ENCODE measurements at places on chromosomes 1 and 21.

GRCh38 chr1:71031426-71031825, 16.2 kb downstream of the PTGER3 start:
- DNase-seq = no peak

DNA sequence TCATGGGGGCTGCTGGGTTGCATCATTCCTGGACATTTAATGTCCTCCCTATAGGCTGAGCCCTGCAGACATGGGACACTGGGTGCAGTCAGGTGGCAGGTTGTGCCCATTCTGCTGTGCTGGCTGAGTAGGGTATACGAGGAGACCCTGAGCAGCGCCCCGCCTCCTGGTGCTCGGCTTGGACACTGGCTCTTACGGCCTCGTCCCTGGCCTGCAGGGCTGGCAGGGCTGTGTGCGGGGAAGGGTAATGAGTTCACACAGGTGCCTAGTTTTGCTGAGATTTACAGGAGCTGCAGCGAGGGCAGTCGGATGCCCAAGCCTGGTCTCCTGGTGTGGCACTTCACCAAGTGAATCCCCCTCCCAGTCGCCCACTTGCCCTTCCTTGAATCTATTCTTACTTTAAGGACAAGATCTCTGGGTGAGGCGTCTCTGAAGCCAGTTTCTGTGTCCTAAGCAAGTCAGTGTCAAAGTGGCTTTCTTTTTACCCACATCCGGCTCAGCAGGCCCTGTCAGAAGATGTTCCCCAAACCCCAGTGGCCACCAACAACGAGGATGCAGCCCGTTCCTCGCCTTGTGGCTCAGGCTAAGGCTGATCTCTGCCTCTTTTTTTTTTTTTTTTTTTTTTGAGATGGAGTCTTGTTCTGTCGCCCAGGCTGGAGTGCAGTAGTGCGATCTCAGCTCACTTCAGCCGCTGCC, 73.2 kb downstream of the MAN1C1 start:
- DNase-seq = no peak

DNA sequence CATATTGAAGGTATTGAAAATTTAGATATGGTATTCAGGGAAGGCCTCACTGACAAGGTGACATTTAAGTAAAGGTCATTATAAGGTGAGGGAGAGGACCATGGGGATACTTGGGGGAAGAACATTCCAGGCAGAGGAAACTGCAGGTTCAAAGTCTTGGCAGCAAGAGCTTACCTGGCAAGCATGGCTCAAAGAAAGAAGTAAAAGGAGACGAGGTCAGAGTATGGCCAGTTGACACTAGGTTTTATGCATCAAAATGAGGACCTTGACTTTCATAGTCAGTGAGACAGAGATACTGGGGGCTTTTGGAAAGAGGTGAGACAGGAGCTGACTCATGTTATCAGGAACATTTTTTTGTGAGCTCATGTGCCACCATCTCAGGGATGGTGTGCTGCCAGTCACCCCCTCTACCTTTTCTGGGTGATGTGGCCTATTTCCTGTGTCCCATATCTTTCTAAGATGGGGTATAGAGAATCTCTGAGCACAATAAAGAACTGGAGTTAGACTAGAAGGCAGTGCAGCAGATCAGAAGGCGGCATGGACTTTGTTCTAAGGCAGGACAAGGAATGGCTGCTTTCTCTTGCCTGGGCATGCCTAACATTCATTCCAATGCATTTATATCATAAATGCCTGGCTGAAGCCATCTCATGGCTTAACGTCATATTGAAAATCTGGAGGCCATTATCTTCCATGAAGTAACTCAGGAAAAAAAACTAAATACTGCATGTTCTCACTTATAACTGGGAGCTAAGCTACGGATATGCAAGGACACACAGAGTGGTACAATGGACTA, 406.7 kb downstream of the NTNG1 start:
- no peak for DNase-seq

DNA sequence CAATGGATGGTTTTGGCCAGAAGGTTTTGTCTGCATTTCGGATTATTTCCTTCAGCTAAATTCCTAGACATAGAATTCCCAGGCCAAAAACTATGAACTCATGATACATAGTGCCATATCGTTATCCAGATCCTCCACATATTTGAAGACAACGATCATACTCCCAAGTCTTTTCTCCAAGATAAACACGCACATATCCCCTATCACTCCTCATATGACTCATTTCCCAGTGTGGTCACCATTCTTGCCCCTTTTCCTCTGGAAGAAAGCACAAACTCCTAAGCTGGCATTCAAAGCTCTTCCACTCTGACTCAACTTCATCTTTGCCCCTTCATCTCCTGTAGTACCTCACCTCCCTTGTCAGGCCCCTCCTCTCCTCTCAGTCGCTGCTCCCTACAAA, 277.6 kb downstream of the PLPP3 start:
- DNase-seq = peak; percentile 70

GRCh38 chr1:191831572-191831971, 326.7 kb upstream of the RGS18 start:
- DNase-seq = peak; percentile 5

DNA sequence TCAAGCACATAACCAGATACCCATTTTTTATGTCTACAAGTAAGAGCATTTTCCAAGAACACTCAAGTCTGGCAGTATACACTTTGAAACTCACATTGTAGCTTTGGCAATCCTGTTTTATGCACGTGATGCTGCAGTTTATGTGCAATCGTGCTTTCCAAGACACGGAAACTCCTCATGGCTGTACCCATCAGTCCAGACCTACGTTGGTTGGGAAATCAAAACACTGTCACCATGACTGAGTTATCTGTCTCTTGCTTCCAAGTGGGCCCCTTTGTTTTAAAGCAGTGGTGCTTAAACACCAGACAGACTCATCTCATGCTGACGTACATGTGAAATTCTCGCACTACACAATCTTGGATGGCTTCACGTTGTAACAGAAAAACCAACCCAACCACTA, 192.8 kb downstream of the LTN1 start:
- DNase-seq = no peak

DNA sequence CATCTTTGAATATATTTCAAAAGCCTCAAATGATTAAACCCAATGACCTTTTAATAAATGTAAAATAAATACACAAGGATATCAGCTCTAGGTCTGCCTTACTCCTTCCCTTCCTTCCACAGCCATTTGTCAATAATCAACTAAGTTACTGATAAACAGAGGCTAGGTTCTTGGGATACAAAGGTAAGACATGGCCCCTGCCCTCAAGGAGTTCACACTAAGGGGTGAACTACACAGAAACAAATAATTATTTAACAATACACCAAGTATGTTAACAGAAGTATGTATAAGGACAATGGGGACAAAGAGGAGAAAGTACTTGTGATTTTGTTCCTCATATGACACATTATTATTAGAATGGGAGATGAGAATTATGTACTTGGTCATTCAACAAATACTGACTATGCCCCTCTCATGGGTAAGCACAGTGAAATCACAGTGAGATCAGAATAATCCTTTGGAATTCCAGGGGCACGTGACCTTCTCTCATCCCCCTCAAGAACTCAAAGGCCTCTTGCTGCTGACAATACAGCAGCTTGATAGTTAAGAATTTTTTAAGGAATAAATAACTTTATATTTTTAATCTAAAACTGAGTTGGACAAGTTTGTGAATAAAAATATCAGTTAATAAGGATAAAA, 40.2 kb downstream of the ATP1B1 start:
- DNase-seq = no peak

GRCh38 chr1:24909388-24909898, 20.6 kb downstream of the RUNX3 start:
- DNase-seq = peak; percentile 86

DNA sequence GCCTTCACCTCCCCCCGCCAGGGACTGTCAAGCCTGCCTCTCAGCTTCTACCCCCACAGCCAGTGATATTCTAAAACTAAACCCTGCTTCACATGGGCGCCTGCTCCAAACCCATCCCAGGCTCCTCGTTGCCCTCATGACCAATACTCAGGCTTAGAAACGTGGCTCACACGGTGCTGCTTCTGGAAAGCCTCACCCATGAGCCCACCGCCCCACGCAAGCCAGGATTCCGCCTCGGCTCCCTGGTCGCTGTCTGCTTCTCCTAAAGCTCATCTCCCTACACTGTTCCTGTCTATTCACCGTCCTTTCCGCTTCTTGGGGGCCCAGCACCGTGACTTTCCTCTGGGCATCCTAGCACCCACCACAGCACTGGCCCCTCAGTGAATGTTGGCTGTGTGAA, 72.5 kb downstream of the NID1 start:
- DNase-seq = no peak

GRCh38 chr1:47569681-47570470, 132.0 kb downstream of the FOXD2 start:
- DNase-seq = peak; percentile 87

GRCh38 chr1:172818841-172819527, 160.1 kb downstream of the FASLG start:
- peak; percentile 26 for DNase-seq

GRCh38 chr1:173392895-173393658, 84.1 kb upstream of the PRDX6 start:
- peak; percentile 87 for DNase-seq
